Activated CD4-positive, alpha-beta T cell treated with anti-CD3 and anti-CD28 coated beads, Interleukin-2, amount 10 ng/mL, durations not matched to agents 24 days and 14 days (primary cell): ENCODE measurements at places on chromosomes 7 and 10. TPM values are rescaled to one million over a fixed set of nuclear protein-coding genes. Genes with fewer than 3 reads are reported as not detected.

DNA sequence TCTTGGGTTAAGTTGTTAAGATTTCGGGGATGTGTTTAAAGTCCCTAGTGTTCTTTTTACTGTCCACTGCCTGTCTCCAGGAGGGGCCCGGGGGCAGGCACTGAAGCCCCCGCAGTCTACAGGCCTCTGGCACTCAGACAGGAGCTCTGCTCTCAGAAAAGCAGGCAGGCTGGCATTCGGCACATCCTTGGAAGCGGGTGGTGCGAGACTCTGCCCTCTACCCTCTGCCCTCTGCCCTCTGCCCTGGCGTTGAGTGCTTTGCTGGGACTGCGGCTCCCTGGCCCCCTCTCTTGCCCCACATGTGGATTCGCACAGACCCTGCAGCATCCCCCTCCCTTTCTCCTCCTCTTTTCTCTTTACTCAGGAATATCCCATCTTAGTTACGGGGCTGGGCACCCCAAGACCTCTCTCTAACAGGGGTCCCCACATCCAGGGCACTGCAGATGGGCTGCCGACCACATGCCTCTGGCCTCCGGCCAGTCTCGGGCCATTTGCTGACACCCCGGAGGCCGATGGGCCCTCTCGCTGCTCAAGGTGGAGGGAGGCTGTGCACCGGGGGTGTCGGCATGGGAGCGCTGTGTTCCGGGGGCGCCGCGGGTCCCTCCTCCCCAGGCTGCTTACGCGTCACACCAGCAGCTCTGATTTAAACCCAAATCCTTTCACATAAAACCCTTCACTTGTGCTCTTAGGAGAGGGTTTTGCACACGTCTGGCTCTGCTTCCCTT lies 479.9 kb downstream of the DNAJB6 start:
- DNase-seq = no peak

- DNase-seq = peak; percentile 89
Observed at GRCh38 chr10:89163265-89163995, 43.7 kb downstream of the CH25H start.

GRCh38 chr7:28872226-28872625 lies 85.9 kb downstream of the TRIL start:
- DNase-seq = no peak

DNA sequence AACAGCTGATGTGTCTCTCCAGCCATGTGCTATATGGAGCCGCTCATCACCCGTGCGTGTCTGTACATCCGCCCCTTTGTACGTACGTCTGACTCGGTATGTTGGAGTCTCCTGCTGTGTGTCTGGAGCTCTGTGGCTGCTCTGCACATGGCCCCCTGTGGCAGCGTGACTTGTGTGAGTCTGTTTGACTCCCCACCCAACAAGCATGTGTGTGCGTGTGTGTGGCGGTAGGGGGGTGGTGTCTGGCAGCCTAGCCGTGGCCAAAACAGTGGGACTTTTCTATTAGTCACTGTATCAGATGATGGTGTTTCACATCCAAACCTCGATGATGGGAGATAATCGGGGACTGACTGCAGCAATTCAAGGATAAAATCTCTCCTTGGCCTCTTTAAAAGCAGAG lies 94.1 kb downstream of the COL13A1 start:
- DNase-seq = no peak

GRCh38 chr7:147519062-147519461 lies 1071.5 kb upstream of the C7orf33 start:
- DNase-seq = no peak

- DNase-seq = no peak
Observed at GRCh38 chr7:92766461-92767003, 69.8 kb downstream of the CDK6 start.

GRCh38 chr7:70307544-70308106 lies 709.4 kb downstream of the AUTS2 start:
- no peak for DNase-seq

Gene CABCOCO1
- total RNA-seq = not detected in 2 replicates

Gene C10orf62
- total RNA-seq = not detected in 2 replicates

Gene SHTN1
- total RNA-seq = 0.05 and 0.07 TPM in 2 replicates

Gene GDF2
- not detected in 2 replicates for total RNA-seq

Gene CDHR1
- total RNA-seq = 0.26 and 0.33 TPM in 2 replicates
